Type B pancreatic cell (in vitro differentiated cells): ENCODE measurements at places on chromosomes 7 and 10.

GRCh38 chr7:24283554-24283896 lies 465 bp upstream of the NPY start:
- H3K27me3 ChIP-seq, result peaks cover 46% of the 10 kb centered on the region
- H3K36me3 ChIP-seq, result no peaks in the 10 kb centered on the region
- H3K27ac ChIP-seq, result no peak overlapping the region

DNA sequence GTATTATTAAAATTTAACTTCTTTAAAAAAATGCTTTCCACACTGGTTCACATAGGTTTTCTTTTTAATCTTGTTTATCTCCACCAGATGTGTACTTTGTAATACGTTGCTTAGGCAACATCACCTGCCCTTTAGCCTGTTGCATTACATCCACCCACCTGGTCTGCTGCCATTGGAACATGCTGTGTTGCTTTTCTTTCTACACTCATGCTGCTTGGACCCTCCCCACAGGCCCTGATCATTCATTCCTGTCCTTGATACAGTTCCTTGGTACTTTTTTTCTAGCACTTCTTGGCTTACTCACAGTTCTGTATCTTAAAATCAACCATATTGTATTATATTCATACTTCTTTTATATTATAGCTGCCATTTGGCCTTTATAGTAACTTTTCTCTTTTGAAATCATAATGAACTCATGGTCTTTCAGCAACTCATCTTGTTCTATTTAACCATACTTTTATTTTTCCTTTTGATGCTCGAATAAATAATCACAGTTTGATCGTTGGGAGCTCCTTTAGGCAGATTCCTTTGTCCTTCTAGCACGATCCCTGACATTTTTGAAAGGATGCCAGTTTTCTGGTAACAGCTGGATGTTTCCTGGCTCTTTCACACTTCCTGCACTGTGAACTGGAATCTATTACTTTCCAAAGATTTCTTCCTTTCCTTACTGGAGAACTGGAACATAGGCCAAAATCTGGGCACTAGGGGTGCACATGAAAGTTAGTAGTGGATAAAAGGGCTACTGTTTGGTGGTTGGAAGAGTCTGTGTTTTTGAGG lies 125.1 kb downstream of the CDK14 start:
- no peaks in the 10 kb centered on the region for H3K27me3 ChIP-seq
- peaks cover 28% of the 10 kb centered on the region for H3K4me1 ChIP-seq
- H3K36me3 ChIP-seq, result no peaks in the 10 kb centered on the region
- H3K27ac ChIP-seq, result peak overlapping the region; percentile 46

DNA sequence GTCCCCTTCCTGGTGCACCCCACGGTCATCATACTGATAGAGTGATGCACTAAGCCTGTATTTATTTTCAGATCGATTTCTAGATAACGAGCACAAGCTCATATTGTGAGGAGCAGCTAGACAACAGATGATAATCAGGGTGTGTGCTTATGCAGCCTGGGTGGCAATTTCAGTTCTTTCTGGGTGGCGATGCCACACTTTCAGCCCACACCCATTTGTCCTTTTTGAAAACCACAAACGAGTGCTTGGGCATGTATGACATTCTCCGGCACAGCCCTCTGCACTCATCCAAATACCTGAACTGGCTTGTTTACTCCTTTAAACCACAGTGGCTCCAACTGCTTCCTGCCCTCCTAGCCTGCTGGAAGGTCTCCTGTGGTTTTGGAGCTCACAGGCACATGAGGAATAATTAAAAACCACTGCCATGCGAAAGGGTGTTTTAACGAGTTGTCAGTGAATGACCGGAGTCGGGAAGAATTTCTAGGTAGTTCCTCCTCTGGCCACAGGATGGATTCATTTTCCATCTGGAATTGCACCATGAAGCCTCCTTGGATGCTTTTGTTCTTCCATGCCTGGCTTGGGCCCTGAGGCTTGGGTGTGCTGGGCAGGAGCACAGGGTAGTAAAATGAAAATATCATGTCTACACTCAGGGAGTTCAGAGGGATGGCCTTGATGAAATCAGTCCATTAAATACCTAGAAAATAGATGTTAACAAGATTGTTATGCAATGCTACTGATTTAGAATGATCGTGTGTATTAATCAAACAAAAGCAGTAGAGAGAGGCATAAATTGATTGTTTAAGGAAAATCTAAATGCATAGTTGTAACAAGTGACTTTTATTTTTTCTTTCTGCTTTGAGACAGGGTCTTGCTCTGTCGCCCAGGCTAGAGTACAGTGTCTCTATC lies 52.4 kb upstream of the ITGB1 start:
- peaks cover 7% of the 10 kb centered on the region for H3K27me3 ChIP-seq
- no peak for DNase-seq
- peak overlapping the region; percentile 15 for H3K27ac ChIP-seq
- peaks cover 21% of the 10 kb centered on the region for H3K4me1 ChIP-seq
- H3K36me3 ChIP-seq, result no peaks in the 10 kb centered on the region
- no peak overlapping the region for H3K4me3 ChIP-seq

GRCh38 chr7:107450970-107451369 lies 18.9 kb upstream of the GPR22 start:
- no peak overlapping the region for H3K27ac ChIP-seq
- H3K27me3 ChIP-seq, result no peaks in the 10 kb centered on the region
- peaks cover 5% of the 10 kb centered on the region for H3K4me1 ChIP-seq
- DNase-seq, result no peak
- no peak overlapping the region for H3K4me3 ChIP-seq
- H3K36me3 ChIP-seq, result peaks cover 3% of the 10 kb centered on the region

GRCh38 chr7:142616121-142616643 lies 133.1 kb upstream of the PRSS1 start:
- peaks cover 25% of the 10 kb centered on the region for H3K27me3 ChIP-seq
- H3K36me3 ChIP-seq, result no peaks in the 10 kb centered on the region
- no peak overlapping the region for H3K4me3 ChIP-seq
- peaks cover 6% of the 10 kb centered on the region for H3K4me1 ChIP-seq
- DNase-seq, result no peak

DNA sequence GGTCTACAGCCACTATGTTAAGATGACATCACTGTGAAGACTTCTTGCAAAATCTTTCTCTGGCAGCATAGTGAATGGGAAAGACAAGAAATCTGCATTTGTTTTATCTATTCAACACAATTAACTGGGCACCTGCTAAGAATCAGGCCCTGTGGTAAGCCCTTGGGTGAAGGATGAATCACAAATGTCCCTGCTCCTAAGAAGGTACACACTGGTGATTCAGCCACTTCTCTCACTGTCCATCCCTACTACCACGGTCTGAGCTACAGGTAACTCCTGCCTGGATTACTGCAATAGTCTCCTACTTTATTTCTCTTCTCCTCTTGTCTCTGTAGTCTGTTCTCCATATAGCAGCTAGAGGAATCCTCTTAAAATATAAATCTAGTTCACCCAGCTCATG lies 116.1 kb downstream of the HIBADH start:
- peaks cover 18% of the 10 kb centered on the region for H3K36me3 ChIP-seq
- no peaks in the 10 kb centered on the region for H3K27me3 ChIP-seq
- no peak overlapping the region for H3K4me3 ChIP-seq
- DNase-seq, result no peak
- no peak overlapping the region for H3K27ac ChIP-seq

DNA sequence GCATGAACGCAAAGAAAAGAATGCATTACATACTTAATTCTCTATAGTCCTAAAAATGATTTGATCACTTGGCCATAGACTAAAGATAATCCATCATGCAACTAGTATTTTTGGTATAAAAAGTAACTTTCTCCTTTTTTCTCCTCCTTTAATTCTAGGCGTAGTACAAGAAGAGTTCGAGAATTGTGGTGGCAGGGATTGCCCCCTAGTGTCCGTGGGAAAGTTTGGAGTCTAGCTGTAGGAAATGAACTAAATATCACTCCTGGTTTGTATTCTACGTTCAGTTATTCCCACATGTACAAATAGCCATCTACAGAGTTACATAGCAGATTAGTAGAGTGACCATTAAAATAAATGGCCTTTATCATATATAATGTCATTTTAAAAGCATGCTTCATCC lies 45.5 kb upstream of the HELLS start:
- no peaks in the 10 kb centered on the region for H3K27me3 ChIP-seq
- no peak overlapping the region for H3K4me3 ChIP-seq
- H3K27ac ChIP-seq, result no peak overlapping the region
- H3K4me1 ChIP-seq, result no peaks in the 10 kb centered on the region

DNA sequence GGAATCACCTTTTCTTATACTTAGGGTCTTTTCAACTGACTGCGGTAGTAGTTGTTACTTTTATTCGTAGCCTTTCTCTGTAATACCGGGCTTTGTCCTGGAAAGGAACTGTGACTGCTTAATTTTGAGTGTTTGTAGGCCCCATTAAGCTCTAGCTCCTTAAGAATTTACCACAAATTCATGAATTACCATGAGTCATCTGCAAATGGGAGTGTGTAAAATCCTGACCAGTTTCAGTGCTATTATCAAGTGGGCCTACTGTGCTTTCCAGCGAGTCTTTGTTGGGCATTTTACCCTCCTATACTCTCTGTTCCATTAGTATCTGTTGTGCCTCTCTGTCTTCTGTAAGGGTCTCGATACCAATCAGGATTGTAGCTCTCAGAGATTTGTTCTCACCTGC lies 49.7 kb downstream of the ZMYND11 start:
- H3K4me1 ChIP-seq, result no peaks in the 10 kb centered on the region
- no peaks in the 10 kb centered on the region for H3K27me3 ChIP-seq
- no peak overlapping the region for H3K27ac ChIP-seq
- no peak overlapping the region for H3K4me3 ChIP-seq

- H3K27me3 ChIP-seq, result no peaks in the 10 kb centered on the region
- DNase-seq, result no peak
- H3K36me3 ChIP-seq, result no peaks in the 10 kb centered on the region
- peaks cover 7% of the 10 kb centered on the region for H3K4me1 ChIP-seq
- H3K4me3 ChIP-seq, result no peak overlapping the region
Observed at GRCh38 chr10:124864421-124865193, 63.0 kb downstream of the ABRAXAS2 start.

DNA sequence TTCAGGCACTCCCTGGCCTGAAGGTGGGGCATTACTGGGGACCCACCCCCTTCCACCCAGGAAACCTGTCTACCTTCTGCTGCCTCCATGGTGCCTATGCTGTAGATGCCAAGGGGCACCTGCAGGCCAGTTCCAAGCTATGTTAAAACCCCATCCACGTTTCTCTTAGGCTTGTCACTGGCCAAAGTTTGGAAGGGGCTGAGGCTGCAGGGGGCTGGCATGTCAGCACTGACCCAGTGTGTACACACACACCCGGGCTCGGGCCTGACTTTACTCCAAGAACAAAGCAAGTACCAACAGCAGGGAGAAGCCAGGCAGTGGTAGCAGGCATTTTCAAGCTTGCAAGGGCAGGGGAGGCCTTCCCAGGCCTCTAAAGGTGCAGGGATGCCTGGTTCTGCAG lies 53.8 kb upstream of the PCDH15 start:
- no peak for DNase-seq
- H3K4me3 ChIP-seq, result no peak overlapping the region
- no peak overlapping the region for H3K27ac ChIP-seq
- no peaks in the 10 kb centered on the region for H3K27me3 ChIP-seq
- no peaks in the 10 kb centered on the region for H3K4me1 ChIP-seq

DNA sequence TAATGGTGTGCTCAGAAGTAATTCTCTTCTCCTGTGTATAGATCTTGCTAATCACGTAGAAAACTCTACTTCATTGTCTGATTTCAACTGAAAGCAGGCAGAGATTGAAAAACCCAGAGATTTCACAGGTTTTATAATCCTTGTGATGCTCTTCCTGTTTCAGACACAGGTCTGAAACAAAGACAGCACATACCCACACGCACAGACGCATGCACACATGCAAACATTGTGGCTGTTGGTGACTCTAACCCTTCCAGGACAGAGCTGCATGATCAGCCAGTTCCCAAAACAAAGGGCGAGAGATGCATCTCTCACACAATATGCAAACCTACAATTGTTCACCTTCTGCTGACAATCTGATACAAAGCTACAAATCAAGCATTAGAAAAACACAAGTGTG lies 11.1 kb upstream of the TFEC start:
- H3K27me3 ChIP-seq, result no peaks in the 10 kb centered on the region

DNA sequence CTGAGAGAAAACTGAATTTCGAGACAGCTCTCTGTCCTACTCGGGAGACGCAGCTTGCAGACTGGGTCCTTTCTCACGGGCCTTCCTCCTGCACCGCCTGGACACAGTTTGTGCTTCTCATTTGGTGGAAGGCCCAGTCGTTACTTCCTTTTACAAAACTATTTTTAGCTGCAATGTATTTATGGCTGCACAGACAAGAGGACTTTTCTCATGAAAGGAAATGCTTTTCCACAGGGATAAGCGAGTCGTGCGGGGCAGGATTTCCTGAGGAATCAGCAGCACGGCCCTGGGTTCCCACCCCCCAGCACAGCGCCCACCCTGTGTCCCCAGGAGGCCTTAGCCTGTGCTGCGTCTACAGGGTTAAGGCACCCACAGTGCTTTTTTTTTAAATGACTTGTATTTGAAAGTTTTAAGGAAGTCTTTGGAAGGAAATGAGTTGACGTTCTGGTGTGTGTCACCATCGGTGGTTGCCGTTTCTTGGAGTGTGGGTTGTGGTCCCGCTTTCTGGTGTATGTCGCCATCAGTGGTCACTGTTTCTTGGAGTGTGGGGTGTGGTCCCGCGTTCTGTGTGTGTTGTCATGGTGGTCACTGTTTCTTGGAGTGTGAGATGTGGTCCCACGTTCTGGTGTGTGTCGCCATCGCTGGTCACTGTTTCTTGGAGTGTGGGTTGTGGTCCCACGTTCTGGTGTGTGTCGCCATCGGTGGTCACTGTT lies 50.9 kb downstream of the INPP5A start:
- no peak for DNase-seq
- peak overlapping the region; percentile 34 for H3K4me3 ChIP-seq
- peaks cover 15% of the 10 kb centered on the region for H3K4me1 ChIP-seq
- H3K36me3 ChIP-seq, result peaks cover 3% of the 10 kb centered on the region
- no peaks in the 10 kb centered on the region for H3K27me3 ChIP-seq

GRCh38 chr10:71124921-71125748 lies 87.2 kb upstream of the UNC5B start:
- peaks cover 22% of the 10 kb centered on the region for H3K27me3 ChIP-seq
- peaks cover 16% of the 10 kb centered on the region for H3K4me1 ChIP-seq
- no peak overlapping the region for H3K4me3 ChIP-seq
- DNase-seq, result no peak
- H3K36me3 ChIP-seq, result no peaks in the 10 kb centered on the region

- peaks cover 20% of the 10 kb centered on the region for H3K4me1 ChIP-seq
- H3K4me3 ChIP-seq, result no peak overlapping the region
- DNase-seq, result no peak
- H3K36me3 ChIP-seq, result peaks cover 48% of the 10 kb centered on the region
Observed at GRCh38 chr7:120843109-120843508, 14.8 kb downstream of the TSPAN12 start.

GRCh38 chr10:76984559-76985443 lies 652.8 kb downstream of the KCNMA1 start:
- H3K4me1 ChIP-seq, result peaks cover 29% of the 10 kb centered on the region
- no peak overlapping the region for H3K4me3 ChIP-seq
- H3K27ac ChIP-seq, result no peak overlapping the region
- peaks cover 45% of the 10 kb centered on the region for H3K27me3 ChIP-seq
- peak; percentile 84 for DNase-seq
- H3K36me3 ChIP-seq, result no peaks in the 10 kb centered on the region

- H3K27ac ChIP-seq, result peak overlapping the region; percentile 82
- peaks cover 13% of the 10 kb centered on the region for H3K27me3 ChIP-seq
- no peaks in the 10 kb centered on the region for H3K36me3 ChIP-seq
- H3K4me1 ChIP-seq, result peaks cover 21% of the 10 kb centered on the region
Observed at GRCh38 chr7:4882169-4883032, 1.1 kb downstream of the RADIL start.
